Liver (tissue), 10 donors: ENCODE measurements at places on chromosomes 3 and 15. TPM values are rescaled to one million over a fixed set of nuclear protein-coding genes. Genes with fewer than 3 reads are reported as not detected.

SQOR gene
- total RNA-seq: 29.6 TPM

NR1I2 gene
- 3.2 TPM for total RNA-seq

CHMP2B gene
- total RNA-seq: 15.5 TPM

CPLX3 gene
- total RNA-seq: not detected

LRRC31 gene
- total RNA-seq: 5.3 TPM

ABI3BP gene
- total RNA-seq: 1.9 TPM

DUT gene
- total RNA-seq: 58.7 TPM

ST3GAL6 gene
- total RNA-seq: 20.0 TPM

CLDN16 gene
- total RNA-seq: 0.75 TPM

U2SURP gene
- total RNA-seq: 33.4 TPM

BRK1 gene
- 28.3 TPM for total RNA-seq

DNAH12 gene
- total RNA-seq: 0.05 TPM

AVEN gene
- total RNA-seq: 6.0 TPM

CPB1 gene
- not detected for total RNA-seq

CLRN1 gene
- total RNA-seq: not detected

TNIK gene
- total RNA-seq: 4.8 TPM

SPINK8 gene
- not detected for total RNA-seq

RUBCN gene
- total RNA-seq: 7.0 TPM

GRM2 gene
- total RNA-seq: 0.08 TPM

TM6SF1 gene
- total RNA-seq: 1.6 TPM

XYLB gene
- 51.5 TPM for total RNA-seq

SPINT1 gene
- total RNA-seq: 2.6 TPM

MTFMT gene
- 6.8 TPM for total RNA-seq

ITPKA gene
- 2.4 TPM for total RNA-seq

TFDP2 gene
- 16.4 TPM for total RNA-seq

KBTBD12 gene
- 0.89 TPM for total RNA-seq

GOLGA8H gene
- total RNA-seq: 0.17 TPM

SEMA3B gene
- 1.5 TPM for total RNA-seq

RARB gene
- total RNA-seq: 2.4 TPM

ATP1B3 gene
- total RNA-seq: 7.4 TPM

ASB14 gene
- total RNA-seq: not detected

LRRC2 gene
- 0.93 TPM for total RNA-seq
